ENCODE measurements at places on chromosomes 12 and 14.

DNA sequence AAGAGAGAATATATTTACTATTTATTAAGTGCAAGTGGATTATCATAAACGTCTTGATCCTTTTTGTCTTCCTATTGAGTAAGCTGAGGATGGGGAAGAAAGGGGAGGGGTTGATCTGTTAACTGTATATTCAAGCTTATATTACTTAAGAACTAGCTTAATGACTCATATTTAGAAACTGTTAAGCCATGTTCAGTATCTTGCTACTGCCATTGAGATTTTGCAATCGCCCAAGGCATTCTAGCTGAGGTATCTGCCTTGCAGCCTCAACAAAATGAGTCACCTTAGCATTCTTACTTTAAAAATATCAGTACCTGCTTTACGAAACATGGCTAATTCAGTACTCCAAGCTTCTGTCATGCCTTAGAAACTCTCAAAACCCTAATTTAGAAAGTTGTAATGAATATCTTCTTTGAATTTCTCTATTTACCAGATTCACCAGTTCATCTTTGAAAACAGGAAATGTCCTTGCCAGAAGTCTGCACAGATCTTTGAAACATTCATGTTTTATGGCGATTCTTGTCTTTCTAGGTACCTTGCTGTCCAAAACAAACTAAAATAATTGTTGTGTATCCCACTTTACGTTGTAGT is 76.1 kb downstream of the ALG10B start:
- no peak for DNase-seq

DNA sequence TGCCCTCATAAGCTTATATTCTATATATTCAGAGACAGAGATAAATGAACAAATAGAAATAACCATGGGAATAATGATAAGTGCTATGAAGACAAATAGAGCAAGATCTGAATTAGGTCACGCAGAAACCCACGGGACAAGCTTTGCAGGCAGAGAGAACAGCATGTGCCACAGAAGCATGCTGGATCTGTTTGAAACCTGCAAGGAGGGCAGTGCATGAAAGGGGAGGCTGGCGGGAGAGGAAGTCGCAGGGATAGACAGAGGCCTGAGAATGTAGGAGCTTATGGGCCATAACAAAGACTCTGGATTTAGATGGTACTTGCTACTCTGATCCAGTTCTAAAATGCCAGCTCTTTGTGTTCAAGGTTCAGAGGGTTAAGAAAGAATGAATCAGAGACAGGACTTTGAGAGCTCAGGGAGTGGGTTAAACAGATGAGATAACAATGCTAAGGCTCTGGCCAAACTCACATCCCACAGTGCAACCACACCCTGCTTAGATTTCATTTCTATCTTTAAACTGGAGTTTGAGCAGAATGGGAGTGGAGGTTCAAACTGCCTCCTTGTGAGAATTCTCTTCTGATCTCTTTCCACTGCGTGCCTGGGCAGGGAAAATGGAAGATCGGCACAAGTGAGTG is 49.2 kb upstream of the PPP1R12A start:
- DNase-seq = no peak

GRCh38 chr12:93839064-93839463 is 161.9 kb downstream of the CRADD start:
- DNase-seq = no peak

GRCh38 chr14:99604278-99604765 is 315 bp upstream of the CCDC85C start:
- DNase-seq = peak; percentile 95

DNA sequence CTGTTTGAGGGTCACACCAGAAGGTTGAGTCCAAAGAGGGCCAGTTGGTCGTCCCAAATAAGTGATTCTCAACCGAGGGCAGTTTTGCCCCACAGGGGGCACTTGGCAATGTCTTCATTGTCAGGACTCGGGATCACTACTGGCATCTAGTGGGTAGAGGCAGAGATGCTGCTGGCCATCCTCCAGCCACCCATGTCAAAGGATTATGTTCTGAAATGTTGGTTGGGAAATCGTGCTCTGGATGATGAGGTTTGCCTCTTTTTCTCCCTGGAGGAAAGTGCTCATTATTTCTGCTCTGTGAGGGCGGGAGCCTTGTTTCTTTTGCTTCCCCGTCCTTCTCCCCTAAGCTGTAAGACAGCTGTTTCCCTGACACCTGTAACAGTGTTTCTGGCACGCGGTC is 3.6 kb downstream of the ZNF839 start:
- peak; percentile 80 for DNase-seq

- peak; percentile 28 for DNase-seq
Observed at GRCh38 chr12:86234316-86234855, 21.8 kb downstream of the MGAT4C start.

DNA sequence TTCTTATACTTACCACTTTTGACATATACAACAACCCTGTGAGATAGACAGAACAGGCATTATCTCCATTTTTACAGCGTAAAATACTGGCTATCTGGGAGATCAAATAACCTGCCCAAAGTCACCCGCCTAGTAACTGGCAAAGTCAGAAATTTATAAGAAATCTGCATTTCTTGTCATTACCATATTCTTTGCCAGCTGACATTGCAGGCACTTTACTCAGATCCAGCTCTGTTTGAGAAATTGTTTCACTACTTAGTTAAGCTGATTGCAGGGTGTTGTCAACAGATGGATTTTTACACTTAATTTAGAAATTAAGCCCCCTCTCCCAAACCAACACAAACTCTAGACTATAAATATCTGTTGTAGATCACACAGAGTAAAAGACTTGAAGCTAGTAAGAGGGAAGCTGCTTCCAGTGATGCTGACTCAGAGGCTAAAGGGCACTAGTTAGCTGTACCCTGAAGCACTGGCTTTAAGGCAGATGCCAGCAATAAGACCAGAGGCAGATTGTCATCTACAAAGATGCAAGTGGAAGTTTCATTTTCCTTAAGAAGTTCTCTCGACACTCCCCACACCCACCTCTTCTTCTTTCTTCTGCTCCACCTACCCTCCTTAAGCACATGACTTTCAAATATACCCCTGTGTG is 153.1 kb downstream of the ANO6 start:
- no peak for DNase-seq

- no peak for DNase-seq
Observed at GRCh38 chr12:120314220-120314619, 12.1 kb downstream of the SIRT4 start.

DNA sequence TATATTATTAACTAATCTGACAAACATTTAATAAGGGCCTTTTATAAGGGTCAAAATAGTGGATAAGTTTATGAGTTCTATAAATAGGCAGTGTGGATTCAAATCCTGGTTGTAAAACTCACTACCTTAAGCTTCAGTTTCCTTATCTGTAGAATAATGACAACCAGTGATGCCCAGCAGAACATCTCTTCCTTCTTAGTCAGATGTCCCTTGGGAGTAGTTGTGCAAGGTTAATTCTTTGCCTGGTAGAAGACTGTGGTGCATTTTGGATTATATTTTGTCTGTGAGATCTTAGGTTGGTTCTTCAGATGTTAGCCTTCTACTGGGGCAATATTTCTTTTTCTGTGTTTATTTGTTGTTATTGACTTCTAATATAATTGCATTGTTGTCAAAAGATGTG is 59.5 kb downstream of the ARID2 start:
- DNase-seq = no peak

DNA sequence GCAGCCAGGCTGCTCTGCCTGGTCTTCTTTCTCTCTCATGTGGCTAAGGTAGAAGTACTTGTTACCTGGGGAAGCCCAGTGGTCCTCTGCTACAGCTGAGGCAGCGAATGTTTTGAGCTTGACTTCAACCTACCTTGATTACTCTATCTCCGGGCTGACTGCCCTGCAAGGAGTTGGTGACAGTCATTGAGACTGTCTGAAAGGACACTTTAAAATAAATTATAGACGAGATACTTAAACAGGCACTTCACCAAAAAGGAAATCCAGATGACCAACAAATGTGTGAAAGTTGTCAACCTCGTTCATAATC is 474 bp upstream of the CIT start:
- no peak for DNase-seq

- no peak for DNase-seq
Observed at GRCh38 chr14:93566065-93566693, 135.4 kb downstream of the UNC79 start.

DNA sequence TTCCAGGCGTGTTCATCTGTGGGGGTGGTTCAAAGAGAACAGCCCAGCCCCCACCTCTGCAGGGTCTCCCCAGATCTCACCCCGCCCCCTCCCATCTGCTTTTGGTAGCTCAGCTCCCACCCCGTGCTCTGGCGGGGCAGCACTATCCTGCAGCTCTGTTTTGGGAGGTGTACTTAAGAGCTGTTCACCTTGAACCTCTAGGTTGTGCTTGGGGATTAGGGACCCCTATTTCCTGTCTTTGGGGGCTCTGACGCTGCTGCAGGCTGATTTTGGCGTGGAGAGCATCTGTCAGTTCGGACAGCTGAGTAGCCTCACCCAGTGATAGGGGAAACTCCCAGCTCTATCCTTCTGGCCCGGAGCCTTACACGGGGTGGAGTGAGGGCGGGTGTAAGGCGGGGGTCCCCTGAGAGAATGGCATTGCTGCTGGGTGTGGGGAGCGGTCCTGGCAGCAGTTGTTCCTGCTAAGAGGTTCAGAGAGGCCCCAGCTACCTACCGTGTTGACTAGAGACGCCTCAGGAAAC is 765 bp downstream of the TMEM120B start:
- DNase-seq = no peak

- DNase-seq = no peak
Observed at GRCh38 chr12:27785882-27786570, 6.0 kb upstream of the MANSC4 start.

- no peak for DNase-seq
Observed at GRCh38 chr14:95039993-95040348, 117.4 kb downstream of the DICER1 start.

DNA sequence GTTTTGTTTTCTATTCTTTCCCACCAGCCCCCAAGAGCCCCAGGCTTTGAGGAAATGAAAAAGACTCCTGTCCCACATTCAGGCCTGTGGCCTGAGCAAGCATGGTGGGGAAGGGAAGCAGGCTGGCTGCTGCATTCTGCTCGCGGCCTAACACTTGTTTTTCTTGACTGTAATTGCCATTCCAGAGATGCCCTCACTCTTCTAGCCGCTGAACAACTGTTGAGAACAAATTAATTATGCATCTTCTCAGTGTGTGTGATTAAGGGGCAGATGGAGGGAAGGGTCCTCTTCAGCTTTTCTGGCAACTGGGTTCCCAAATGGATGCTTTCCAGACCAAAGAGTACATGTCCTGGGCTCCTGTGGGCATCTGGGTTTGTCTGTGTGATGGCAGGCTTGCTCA is 43.3 kb downstream of the ADCK1 start:
- no peak for DNase-seq

DNA sequence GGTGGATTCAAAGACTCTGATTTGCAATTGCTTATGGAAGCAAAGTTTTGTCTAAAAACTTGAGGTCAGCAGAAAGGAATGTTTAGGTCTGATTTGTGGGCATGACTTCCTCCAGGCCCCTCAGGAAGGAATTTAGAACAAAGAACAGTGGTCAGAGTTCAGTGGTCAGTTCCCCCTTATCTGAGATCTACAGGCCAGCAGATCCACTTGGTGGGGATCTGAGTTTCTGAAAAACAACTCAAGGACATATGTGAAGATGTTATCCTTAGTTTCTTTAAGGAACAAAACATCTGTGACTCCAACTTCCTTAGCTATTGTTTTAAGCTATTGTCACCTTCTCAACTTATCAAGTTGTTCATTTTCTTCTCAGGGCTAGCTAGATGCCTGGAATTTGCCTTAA is 28.0 kb upstream of the NAA30 start:
- DNase-seq = no peak

DNA sequence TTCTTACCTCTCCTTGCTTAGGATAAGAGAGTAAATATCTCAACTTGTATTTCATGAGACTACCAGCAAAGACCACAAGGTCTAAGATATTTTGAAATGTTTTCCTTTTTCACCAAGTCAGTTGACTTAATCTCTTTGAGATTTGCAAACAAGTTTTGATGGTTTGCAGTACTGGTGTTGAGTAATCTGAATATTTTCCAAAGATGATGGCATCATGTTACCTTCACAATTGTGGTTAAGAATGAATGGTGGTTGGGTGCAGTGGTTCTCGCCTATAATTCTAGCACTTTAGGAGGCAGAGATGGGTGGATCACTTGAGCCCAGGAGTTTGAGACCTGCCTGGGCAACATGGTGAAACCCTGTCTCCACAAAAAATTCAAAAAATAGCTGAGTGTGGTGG is 225.7 kb downstream of the TMTC2 start:
- no peak for DNase-seq

- DNase-seq = no peak
Observed at GRCh38 chr14:20412411-20412810, 890 bp downstream of the TEP1 start.

GRCh38 chr12:14810167-14810952 is 3.6 kb downstream of the SMCO3 start:
- DNase-seq = no peak

GRCh38 chr12:111503116-111503515 is 96.0 kb downstream of the ATXN2 start:
- no peak for DNase-seq

DNA sequence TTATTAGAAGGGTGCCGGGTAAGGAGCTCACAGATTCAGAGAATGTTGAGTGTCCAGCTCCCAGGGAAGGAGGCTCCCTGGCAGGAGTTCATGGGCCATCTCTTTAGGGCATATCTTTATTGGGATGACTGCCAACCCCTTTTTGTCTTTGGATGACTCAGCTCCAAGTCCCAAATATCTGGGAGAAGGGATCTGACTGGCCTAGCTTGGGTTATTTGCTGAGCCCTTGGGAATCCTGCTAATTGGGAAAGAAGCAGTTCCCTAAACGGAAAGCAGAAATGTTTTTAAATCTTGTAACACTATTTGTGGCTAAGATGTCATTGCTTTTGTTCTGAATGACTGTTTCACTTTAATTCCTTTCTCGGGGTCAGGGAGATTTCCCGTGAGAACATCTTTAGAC is 12.6 kb downstream of the DDX55 start:
- no peak for DNase-seq

- DNase-seq = peak; percentile 69
Observed at GRCh38 chr14:36383767-36384431, 63.5 kb upstream of the MBIP start.

DNA sequence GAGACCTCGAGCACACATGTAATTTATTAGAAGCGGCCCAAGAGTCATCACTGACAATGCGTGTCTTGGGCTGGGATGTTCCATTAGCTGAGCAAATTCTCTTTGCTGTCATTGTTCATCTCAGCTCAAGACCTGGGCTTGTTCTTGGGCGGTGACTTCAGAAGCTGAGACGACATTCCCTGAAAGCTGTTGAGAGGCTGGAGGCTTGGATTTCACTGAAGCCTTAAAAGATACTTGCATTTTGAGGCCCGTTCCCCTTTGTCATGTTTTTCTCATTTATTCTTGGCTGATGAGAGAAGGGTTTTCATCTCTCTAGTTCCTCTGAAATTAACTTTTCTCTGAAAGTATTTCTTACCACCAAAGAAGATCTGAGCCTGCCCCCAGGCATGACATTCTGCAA is 16.6 kb upstream of the SUSD6 start:
- no peak for DNase-seq

DNA sequence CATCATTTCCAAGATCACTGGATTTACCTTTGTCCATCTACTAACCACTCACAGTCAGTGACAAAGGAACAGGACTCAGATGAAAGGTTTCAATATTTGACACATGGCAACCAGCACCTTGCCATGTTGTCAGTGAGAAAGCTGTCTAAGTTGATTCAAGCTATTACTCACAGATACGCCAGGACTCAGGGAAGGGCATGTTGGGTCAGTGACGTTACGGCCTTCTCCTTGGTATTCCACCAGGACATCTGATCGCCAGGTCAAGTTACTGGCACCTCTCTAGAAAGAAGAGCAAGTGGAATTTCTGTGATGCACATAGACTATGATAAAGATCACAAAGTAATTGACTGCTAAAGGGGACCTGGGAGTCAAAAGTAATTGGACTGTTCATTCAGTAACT is 36.4 kb downstream of the GNS start:
- no peak for DNase-seq

- peak; percentile 54 for DNase-seq
Observed at GRCh38 chr12:96335270-96335669, 65.0 kb downstream of the CDK17 start.
